GM04503 (cell line): ENCODE measurements at places on chromosomes 4 and X.

- DNase-seq, result no peak
These were observed 113.7 kb upstream of the NEXMIF start for GRCh38 chrX:75038925-75039324.

DNA sequence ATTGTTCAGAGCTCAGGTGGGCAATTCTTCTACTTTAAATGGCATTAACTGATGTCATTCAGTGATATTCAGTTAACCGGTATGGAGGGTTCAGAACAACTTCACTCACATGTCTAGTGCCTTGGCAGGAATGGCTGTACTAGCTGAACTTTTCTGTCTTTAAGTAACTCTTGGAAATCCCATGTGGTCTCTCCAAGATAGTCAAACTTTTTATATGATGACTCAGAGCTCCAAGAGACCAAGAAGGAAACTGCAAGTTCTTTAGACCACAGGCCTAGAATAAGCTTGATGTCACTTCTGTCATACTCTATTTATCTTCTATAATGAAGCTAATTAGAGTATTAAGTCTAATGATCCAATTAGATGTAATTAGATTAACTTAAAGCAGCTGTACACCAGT, 24.9 kb downstream of the LHFPL1 start:
- DNase-seq, result no peak

- DNase-seq, result no peak
These were observed 31.3 kb downstream of the EMCN start for GRCh38 chr4:100486496-100486895.

- no peak for DNase-seq
These were observed 99.7 kb downstream of the RASL11B start for GRCh38 chr4:52961666-52962412.

DNA sequence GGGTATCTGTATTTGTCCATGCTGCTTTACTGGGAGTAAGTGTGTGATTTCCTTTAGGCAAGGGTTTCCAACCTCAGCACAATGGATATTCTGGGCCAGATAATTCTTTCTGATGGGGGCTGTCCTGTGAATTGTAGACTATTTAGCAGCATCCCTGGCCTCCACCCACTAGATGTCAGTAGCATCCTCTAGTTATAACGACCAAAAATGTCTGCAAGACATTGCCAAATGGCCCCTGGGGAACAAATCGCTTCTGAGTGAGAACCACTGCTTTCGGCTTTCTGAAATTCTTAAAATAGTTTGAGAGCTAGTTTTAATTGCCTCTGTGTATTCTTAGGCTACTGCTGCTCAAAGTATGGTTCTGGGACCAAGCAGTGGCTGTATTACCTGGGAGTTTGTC, 81.2 kb upstream of the GPM6B start:
- DNase-seq, result no peak

DNA sequence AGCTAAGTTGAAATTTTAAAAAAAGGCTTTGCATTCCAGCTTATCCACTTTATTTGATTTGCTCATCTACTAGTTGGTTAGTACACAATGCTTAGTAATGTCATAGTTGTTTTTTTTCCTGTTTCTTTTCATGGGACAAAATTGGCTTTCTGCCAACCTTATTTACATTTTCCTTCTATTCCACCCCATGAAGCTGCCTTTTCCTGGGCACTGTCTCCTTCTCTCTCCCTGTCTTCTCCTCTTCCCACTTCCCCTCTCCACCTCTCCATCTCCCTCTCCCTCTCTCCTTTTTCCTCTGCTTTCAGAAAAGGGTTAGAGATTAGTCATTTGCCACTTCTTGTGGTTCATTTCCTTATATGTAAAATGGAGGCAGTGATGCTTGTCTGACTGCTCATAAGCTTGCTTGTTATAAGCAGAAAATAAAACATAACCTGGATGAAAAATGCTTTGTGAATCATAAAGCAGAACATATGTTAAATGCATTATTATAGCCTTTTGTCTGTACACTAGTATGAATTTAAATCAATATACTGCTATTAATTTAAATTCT, 181.9 kb downstream of the CEP135 start:
- no peak for DNase-seq

DNA sequence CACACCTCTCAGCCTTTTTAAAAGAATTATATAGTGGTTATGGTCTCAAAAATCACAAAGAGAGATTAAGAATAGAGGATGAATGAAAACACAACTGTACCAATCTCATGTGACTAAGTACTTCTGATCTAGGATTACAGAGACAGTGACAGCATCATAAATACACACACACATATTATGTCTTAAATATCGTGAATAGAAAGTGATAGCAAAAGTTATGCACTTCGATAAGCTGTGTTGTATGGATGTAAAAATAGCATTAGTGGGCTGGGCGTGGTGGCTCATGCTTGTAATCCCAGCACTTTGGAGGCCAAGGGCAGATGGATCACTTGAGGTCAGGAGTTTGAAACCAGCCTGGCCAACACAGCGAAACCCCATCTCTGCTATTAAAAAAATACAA, 25.0 kb downstream of the GYPA start:
- DNase-seq, result no peak

- no peak for DNase-seq
These were observed 9.0 kb downstream of the HMGB2 start for GRCh38 chr4:173325007-173325736.

DNA sequence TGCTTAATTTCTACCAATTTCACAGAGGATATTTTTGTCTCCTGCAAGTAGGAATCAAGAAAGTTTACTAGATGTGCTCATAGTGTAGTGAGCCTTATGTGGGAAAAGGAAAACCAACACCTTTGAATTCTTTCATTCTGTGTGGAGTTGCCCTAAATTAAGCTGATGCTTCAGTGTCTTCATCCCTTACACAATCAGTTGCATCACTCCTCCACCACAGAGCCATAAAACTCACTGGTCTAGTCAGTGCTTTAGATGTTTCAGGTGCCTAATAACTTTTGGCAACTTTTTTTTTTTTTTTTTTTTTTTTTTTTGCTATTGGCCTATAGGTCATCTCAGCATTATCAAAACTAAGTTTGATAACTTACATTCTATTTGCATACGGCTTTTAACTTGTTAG, 41.5 kb downstream of the HHIP start:
- DNase-seq, result no peak

GRCh38 chr4:67714248-67714583, 13.3 kb upstream of the UBA6 start:
- DNase-seq, result no peak

DNA sequence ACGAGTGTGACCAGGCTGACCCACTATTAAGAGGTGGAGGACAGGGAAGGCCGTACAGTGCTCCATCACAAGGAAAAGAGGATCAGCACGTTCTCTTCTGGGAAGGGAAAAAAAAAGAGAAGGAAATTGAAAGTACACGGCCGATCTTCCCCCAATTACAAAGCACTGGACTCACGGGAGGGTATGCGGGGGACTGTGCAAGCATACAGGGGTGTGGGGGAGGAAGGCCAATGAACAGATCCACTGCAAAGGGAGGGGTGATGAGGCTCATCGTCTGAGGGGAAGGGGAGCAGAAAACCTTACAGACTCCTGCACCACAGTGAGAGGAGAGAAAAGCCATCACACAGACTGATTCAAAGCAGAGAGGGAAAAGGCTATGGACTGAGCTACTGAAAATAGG, 1.1 kb downstream of the ELK1 start:
- no peak for DNase-seq

DNA sequence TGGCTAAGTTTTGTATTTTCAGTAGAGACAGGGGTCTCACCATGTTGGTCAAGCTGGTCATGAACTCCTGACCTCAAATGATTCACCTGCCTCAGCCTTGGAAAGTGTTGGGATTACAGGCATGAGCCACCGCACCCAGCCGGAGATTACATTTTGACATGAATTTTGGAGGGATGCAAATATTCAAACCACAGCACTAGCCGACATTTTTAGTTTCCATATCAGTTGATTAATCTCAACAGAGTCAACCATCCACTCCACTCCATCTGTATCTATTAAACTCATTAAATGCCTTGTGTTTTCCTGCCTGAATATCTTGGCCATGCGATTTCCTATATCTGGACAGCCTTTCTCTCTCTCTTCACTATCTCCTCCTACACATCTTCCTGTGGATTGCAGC, 64.1 kb upstream of the PDGFRA start:
- DNase-seq, result no peak

- DNase-seq, result no peak
These were observed 185.6 kb upstream of the GALNT7 start for GRCh38 chr4:172983014-172983413.

DNA sequence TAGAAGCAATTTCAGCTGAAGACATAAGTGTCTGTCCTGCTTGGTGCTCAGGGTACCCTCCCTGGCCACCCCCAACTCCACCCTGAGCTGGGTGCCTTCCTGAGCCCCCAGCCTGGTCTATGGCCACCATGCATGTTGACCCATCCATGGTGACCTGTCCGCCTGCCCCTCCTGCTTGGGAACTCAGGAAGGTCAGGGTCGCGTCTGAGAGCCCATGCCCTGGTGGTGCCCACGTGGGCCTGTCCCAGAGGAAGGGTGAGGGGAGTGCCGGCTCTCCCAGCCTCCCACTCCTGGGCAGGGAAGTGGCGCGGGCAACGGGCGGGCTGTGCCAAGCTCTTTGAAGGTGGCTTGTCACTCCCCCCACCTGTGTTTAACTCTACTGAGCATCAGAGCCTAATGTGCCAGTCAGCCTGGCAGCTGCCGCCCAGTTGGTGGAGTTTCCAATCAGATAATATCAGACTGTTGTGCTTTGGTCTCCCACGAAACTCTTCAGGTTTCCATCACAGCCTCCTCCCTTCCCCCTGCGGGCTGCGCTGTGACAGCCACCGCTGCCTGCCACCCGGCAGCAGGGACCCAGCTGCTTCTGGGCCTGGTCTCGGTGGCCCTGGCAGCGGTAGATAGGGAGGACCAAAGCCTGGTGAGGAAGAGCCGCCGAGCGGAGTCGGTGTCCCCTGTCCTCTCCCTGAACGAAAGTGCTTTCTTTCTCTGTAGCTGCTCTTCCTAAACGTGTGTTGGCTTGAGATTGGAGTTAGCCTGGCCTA, 4.8 kb downstream of the SH3BP2 start:
- DNase-seq, result no peak

- no peak for DNase-seq
These were observed 16.9 kb upstream of the PLA2G12A start for GRCh38 chr4:109746728-109747127.

DNA sequence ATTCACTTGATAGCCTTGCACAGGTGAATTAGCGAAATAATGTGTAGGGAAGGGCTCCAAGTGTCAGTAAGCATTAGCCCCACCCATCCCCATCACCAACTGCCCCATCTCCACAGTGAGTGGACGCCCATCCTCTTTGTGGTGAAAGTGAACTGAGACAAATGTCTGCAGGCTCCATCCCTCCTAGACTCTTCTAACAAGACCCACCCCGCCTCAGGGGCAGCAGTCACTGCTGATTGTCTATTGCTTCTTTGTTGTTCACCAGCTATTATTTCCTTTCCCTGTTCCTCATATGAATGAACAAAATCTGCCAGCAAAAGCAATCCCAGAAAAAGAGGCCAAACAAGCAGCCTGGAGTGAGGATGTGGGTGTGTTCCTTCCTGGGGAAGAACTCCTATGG, 96.4 kb downstream of the LDB2 start:
- no peak for DNase-seq

- DNase-seq, result no peak
These were observed 369.2 kb upstream of the LCORL start for GRCh38 chr4:18390655-18391353.

GRCh38 chr4:52244848-52245247, 193.7 kb downstream of the SPATA18 start:
- DNase-seq, result no peak

DNA sequence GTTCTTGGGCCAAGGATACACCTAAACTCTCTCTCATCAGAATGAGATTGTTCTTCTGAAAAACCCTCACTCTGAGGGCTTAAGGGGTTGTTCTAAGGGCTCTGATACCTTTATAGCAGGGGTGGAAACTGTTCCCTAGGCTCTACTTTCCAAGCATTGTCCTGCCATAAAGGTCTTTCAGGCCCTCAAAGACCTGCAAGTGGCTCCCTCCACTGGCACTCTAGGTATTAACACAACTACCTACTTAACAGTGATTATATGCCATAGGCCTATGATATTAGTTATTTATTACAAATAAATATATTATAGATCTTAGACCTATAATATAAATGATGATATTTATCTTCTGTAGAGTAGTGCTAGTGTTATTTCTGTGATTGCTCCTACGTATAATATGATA, 473.7 kb upstream of the RPS6KA3 start:
- no peak for DNase-seq

DNA sequence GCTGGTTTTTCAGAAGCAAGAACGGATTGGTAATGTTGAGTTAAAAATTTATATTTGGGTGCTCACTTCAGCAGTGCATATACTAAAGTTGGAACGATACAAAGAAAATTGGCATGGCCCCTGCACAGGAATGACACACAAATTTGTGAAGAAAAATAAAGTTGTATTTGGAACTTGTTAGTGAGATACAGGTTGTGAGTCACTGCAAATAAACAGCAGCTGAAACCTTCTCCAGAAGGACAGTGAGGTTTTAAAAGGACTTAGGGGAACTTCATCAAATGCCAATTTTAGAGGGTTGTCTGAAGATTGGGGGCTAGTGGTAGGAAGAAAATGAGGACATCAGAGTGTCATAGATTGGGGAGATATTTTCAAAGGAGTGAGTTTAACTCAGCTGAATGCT, 79.7 kb upstream of the ELOVL6 start:
- DNase-seq, result no peak

GRCh38 chr4:80171251-80171650, 26.1 kb upstream of the PRDM8 start:
- DNase-seq, result peak; percentile 59

DNA sequence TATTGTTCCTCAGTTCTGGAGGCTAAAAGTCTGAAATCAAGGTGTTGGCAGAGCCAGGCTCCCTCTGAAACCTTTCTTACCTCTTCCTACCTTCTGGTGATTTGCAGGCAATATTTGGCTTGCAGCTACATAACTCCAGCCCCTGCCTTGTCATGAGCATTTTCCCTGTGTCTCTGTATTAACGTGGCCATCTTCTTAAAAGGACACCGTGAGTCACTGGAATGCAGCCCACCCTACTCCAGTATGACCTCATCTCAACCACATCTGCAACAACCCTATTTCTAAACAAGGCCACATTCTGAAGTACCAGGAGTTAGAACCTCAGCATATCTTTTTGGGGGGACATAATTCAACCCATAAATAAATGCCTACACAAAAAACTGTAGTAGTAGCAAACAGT, 40.7 kb downstream of the FANCB start:
- no peak for DNase-seq

GRCh38 chr4:47084795-47085194, 53.4 kb downstream of the GABRB1 start:
- no peak for DNase-seq

GRCh38 chr4:150259861-150260567, 181.8 kb downstream of the DCLK2 start:
- DNase-seq, result no peak

DNA sequence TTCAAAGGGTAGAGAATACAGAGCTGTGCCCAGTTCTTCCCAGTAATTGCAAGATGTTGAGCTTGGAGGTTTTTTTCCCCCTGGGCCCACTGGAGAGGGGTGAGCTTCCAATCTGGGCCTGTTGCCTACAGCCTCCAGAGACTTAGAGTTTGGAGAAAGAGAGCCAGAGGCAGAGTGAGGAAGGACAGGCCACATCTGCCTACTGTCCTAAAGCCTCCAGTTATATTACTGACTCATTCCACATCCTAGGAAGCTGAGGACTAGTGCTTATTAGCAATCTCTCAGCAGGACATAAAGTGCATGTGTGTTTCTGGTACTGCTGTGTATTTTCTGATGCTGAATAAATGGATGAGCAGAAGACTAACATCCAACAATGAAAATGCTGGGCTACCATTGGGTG, 181.0 kb upstream of the MAMLD1 start:
- no peak for DNase-seq
